Activated CD4-positive, alpha-beta T cell treated with anti-CD3 and anti-CD28 coated beads for 1 hour (primary cell): ENCODE measurements at places on chromosomes 7 and 10.

DNA sequence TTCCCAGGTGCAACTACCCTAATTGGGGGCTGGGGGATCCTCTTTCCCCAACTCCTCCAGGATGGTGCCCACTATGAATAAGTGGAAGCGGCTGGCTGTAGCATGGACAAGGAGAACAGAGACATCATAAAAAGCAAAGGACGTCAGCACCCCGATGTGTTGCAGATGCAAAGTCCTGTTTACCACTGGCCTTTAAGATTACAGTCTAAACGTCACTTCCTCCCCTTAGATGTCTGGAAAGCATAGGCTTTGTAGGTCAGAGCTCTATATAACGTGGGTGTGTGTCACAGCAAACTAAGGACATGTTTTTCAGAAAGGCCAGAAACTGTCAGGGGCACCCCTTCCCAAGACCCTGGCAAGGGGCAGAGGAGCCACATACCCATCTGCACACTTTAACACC, 7.9 kb downstream of the COBL start:
- no peak for DNase-seq

DNA sequence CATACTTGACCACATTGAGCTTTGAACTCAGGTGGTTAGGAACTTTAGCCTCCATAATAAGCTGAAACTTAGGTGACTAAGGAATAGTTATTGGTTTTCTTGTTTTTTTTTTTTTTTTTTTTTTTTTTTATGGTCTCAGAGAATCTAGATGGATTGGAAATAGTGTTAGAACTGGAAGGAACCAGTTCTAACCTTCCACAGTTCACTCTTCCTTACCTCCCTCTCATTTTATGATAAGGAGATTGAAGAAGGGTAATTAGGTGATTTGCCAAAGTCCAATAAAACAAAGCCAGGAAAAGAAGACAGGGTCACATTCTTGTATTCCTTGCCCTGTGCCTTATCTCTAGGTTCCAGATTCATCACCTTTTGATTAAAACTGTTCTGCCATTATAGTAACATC, 71.7 kb upstream of the STRIP2 start:
- DNase-seq: no peak

DNA sequence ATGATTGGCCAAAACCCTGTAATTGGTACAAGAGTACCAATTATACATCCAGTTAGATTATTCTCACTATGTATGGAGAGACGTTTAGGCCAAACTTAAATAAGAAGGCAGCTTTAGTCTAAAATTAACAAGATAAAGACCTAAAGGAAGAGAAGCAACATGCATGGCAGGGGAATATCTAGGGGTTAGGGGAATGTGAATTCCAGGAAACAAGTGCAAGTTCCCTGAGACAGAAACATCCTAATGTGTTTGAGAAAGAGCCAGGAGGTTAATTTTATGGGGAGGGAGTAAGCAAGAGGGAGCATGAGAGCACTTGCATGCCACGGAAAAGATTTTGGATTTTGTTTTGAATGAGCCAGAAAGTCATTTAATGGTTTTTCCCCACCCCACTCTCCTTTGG, 39.6 kb upstream of the CCDC6 start:
- DNase-seq: no peak

GRCh38 chr7:71627651-71628050, 495.7 kb downstream of the GALNT17 start:
- DNase-seq: no peak

DNA sequence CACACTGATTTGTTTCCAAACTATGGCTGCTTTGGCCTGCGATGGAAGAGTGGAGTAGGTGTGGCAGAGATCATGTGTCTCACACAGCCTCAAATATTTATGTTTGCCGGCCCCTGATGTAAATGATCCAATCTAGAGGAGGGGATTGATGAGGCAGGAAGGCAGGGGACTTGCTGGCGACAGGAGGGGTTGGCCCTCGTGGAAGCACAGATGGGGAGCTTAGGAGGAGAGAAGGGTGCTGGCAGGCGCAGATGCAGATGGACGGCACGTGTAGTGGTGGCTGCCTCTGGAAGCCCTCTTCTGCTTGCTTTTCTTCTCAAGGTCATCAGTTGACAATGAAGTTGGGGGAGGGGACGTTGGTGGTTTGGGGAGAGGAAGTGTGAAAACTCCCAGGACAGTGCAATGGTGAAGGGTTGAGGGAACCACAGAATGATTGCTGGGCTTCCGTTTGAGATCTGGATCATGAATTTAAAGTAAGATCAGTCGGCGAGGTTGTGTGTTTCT, 15.4 kb downstream of the COL13A1 start:
- no peak for DNase-seq

GRCh38 chr10:42630537-42631134, 7.7 kb downstream of the ZNF33B start:
- no peak for DNase-seq

- no peak for DNase-seq
These were observed 140.1 kb upstream of the ADAM12 start for GRCh38 chr10:126528315-126528835.

DNA sequence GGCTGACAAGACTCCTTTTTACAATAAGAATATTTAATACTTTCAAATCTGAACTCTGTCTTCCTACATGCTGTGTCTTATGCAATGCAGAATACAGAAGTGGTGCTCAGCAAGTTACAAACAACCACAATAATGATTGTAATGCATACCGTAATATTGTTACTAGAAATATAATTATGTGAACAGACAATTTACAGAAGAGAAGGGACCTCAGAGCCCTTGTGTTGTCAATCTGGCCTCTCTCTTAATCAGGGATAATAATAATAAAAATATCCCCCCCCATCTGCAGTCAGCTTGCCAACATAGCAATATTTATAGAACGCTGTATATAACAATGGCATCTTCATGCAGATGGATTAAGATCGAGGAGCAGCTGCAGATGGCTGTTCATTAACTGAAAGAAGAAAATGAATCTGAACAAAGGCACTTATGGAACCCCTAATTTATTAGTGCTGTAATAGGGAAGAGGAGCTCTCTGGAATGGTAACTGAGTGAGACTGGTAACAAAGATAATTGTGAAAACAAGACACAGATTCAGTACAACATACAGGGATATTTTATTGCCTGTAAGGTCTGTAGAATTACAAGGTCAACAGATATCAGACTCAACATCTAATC, 106.3 kb downstream of the TMEM26 start:
- no peak for DNase-seq

DNA sequence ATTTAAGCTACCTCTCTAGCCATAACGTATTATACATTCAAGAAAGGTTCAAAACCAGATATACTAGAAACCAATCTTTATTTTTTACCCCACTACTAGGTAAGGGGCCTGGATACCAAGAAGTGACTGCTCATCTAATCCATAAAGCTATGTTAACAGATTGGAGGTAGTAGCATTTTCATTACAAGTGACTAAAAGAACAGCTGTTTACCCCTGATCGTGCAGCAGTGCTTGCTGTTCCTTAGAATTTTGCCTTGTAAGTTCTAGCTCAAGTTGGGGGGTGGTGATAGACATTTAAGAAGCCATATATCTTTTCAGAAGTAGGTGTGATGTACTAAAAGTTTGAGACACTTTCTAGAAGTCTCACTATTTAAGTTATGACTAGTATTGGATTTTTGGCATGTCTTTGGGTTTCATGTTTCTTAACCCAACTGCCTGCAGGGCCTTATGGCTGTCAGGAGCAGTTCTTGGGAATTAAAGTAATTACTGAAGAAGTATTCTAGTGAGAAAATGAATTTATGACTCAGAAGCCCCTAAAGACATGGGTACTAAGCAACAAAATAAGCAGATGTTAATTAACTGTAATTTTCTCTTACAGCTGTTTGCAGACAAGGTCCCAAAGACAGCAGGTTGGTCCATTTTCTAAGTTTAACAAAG, 2.3 kb downstream of the PPIA start:
- DNase-seq: no peak

DNA sequence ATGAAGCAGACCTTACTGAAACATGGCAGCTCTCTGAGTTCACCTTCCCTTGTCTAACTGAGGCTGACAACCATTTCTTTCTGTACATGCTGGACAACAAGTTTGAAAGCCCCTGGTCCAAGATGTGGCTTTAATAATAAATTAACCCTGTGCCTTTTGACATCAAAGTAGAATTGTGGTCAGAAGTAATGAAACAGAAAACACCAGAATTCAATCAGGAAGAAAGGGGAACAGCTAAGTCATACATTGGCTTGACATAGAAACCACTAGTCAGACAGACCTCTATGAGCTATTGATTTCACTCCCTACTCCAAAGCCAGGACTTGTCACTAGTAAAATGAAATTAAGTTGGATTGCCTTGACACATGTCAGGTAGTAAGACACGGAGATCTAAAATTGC, 175.2 kb upstream of the ASAH2 start:
- no peak for DNase-seq

DNA sequence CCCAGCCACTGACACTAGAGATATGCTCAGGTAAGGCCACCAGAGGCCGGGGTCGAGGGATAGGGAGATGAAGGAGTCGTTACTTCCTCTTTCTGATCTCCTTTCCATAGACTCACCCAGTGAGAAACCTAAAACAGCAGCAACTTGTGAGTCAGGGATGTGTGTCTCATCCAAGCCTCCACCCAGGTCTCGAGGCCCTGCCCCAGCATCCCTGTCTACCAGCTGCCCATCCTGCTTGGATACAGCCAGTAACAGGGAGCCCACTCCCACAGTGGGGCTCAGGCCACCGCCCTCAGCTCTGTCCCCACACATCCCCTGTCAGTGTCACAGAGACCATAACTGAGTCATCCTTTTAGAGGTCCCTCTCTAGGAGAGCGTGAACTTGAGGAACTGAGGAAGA, 49.6 kb upstream of the CHST15 start:
- DNase-seq: no peak

- no peak for DNase-seq
These were observed 11.4 kb downstream of the DAGLB start for GRCh38 chr7:6436385-6436685.

DNA sequence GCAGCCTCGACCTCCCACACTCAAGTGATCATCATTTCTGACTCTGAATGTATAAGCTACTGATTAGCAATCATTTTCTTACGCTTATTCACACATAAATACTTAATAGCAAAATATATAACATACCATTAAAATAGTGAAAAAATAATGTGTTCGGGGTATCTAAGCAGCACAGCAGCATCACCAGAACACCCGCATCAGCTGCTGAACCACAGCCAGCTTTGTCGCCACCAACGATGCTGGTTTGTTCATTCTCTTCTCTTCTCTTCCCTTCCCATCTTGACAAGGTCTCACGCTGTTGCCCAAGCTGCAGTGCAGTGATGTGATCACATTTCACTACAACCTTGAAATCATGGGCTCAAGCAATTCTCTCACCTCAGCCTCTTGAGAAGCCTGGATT, 425.1 kb upstream of the LRGUK start:
- no peak for DNase-seq

DNA sequence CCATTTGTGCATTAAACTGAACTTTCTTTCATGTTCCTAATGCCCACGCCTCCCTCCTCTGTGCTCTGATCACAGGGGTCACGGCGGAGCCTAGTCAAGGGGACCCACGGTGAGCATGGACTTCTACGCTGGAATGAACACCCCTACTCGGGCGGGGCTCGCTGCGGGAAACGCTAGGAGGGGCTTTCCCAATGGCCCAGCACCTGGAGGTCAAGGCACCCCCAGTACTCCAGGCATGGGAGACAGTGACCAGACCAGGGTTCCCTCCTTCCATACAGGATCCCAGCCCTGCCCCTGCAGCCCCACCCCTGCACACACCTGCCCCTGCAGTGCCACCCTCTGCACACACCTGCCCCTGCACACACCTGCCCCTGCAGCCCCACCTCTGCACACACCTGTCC, 27.1 kb upstream of the NKX6-2 start:
- no peak for DNase-seq

DNA sequence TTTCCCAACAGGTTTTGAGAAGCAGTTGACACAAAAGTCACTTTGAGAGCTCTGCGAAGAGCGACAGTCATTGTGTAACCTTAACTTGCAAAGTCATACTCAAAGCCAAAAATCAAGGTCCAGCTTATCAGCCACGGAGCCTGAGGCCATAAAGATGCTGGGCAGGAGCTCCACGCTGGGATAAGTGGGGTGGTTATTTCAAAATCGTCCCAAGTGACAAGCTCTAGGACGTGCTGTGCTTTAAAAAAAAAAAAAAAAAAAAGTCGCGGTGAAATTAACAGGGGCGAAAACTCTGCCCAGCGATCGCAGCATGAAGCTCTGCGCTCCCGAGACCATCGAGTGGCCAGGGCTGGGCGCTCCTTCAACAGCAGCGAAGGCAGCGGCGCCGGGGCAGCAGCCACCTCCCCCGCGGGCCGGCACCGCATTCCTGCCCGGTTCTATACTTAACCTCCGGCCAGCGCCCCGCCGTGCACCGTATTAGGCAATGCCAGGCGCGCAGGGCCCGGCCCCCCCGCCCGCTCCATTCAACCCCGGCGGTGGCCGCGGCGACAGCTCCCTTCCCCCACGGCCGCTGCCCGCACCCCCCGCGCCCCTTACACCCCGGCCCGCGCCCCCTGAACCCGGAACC, 657 bp downstream of the HACD1 start:
- peak; percentile 9 for DNase-seq

DNA sequence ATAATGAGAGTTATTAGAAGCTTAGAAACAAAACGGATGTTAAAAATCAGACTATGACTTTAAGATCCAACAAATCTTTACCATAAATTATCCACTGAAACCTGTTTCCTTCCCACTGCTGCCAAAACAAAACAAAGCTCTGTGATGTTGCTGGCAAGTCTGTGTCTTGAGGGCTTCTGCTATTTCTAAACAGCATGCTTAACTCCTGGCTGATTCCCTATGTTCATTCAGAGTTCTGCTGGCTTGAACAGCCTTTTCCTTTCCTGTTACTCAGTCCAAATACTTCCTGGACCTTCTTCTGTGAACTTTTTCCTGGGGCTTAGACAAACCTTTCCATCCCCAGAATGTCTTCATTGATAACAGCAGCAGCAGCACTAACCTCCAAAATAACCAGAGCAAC, 448.1 kb downstream of the SORCS1 start:
- no peak for DNase-seq

- DNase-seq: no peak
These were observed 9.5 kb upstream of the INTS1 start for GRCh38 chr7:1513657-1514095.

- DNase-seq: no peak
These were observed 153.0 kb upstream of the LRRTM3 start for GRCh38 chr10:66772548-66773471.

- DNase-seq: no peak
These were observed 31.8 kb downstream of the GHRHR start for GRCh38 chr7:30995536-30995935.

- DNase-seq: no peak
These were observed 206.4 kb downstream of the KCNMA1 start for GRCh38 chr10:77431209-77431611.

GRCh38 chr7:132469264-132469663, 107.0 kb downstream of the PLXNA4 start:
- no peak for DNase-seq

- no peak for DNase-seq
These were observed 56.3 kb downstream of the PLPP4 start for GRCh38 chr10:120513307-120513796.

GRCh38 chr7:66143876-66144332, 29.3 kb downstream of the CRCP start:
- no peak for DNase-seq

DNA sequence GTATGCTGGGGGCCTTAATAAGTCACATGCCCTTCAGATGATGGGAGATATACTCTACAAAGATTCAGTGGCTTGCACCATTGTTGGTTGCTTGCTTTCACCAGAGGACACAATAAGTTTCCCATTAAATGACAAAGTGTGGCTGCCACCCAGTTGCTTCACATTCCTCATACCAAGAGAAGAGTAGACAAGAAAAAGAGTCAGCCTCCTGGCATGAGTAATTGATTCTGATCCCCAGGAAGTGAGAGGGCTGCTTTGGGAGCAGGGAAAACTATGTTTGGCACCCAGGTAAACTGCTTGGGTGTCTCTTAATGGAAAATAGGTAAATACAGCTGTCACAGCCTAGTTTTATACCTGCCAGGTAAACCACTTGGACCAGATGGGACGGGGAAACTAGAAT, 66.7 kb upstream of the IL6 start:
- no peak for DNase-seq
